ENCODE measurements at places on chromosomes 3 and 15.

DNA sequence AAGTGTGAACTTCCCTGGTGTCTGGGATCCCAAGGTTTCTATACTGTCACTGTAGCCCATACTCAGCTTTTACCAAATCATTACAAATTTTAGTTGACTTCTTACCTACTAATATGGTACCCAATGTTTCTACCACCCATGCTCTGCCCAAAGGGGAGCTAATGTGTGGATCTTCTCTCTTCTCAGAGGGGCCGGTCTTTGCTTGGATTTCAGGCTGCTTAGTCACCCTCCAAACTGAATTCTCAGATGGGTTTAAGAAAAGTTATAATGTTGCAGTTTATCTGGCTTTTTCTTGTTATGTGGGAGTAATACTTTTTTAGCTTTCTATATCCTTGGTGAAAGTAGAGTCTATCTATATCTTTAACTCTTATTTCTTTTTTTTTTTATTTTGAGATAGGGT lies 67.1 kb upstream of the AKAP13 start:
- DNase-seq, result no peak

GRCh38 chr3:72437661-72438406 lies 410.4 kb downstream of the SHQ1 start:
- DNase-seq, result no peak

- DNase-seq, result no peak
These were observed 110.9 kb downstream of the EDEM1 start for GRCh38 chr3:5298453-5298852.

GRCh38 chr3:149638228-149639092 lies 19.4 kb downstream of the WWTR1 start:
- DNase-seq, result peak; percentile 94

- no peak for DNase-seq
These were observed 61.2 kb upstream of the FURIN start for GRCh38 chr15:90807074-90807785.

DNA sequence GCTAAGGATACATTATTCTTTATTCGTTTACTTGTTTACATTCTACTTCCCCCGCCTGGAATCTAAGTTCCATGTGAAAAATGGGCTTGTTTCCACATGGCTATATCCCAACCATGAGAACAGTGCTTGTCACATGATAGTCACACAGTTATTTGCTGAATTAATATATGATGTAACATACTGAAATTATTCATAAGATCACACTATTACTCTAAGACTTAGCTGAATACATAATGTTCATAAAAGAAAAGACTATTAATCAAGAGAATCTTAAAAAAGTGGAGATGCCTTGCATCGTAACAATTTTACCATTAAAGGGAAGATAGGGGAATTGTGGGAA lies 6.5 kb downstream of the PBRM1 start:
- no peak for DNase-seq

GRCh38 chr3:17544632-17545031 lies 197.8 kb downstream of the TBC1D5 start:
- DNase-seq, result no peak

DNA sequence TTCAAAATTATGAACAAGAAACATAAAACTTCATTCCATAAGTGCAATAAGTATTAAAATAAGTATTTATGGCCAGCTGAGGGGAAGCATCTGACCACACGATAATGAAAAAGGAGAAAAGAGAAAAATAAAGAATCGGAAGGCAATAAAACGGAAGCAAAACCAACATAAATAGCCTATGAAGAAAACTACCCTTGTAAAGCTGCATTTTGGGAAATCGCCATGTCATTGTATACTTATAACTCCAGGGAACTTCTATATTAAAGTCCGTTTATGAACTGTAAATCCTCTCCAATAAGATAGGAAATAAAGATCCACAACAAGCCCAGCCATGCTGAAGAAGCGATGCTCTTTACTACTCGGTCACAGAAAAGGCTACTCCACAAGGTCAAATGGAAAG lies 47.7 kb downstream of the MORC1 start:
- DNase-seq, result no peak

DNA sequence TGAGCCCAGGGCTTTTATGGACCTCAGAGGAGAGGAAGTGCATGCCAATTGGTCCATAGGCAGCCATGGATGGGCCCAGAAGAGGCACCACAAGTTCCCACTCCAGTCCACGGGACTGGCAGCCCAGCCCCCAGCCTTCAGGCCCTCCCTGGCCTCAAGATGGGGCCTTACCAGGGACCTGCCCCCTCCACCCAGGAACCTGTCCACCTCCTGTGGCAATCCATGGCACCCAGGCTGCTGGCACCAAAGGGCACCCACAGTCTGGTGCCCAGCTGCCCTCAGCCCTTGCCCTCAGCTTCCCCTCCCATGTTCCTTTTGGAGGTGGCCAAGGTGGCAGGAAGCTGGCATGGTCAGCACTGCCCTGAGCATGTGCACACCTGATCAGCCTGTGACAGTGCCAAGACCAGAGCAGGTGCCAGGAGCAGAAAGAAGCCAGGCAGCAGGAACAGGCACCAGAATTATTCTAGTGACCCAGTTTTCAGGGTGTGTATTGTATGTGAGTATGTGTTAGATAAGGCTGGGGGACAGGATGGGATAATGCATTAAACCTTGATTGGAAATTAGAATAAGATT lies 415.0 kb downstream of the NTRK3 start:
- no peak for DNase-seq

- DNase-seq, result no peak
These were observed 48.6 kb downstream of the OR5H15 start for GRCh38 chr3:98215051-98215450.

GRCh38 chr3:159208050-159208449 lies 406.2 kb downstream of the MFSD1 start:
- DNase-seq, result no peak

DNA sequence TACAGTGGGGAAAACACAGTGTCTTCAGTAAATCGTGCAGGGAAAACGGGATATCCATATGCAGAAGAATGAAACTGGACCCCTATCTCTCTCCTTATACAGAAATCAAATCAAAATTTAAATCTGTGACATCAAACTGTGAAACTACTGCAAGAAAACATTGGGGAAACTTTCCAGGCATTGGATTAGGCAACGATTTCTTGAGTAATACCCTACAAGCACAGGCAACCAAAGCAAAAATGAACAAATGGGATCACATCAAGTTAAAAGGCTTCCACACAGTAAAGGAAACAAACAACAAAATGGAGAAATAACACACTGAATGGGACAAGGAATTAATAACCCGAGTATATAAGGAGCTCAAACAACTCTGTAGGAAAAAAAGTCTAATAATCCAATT lies 165.3 kb downstream of the PLCL2 start:
- no peak for DNase-seq

GRCh38 chr15:63369781-63370180 lies 11.9 kb downstream of the CA12 start:
- DNase-seq, result no peak

DNA sequence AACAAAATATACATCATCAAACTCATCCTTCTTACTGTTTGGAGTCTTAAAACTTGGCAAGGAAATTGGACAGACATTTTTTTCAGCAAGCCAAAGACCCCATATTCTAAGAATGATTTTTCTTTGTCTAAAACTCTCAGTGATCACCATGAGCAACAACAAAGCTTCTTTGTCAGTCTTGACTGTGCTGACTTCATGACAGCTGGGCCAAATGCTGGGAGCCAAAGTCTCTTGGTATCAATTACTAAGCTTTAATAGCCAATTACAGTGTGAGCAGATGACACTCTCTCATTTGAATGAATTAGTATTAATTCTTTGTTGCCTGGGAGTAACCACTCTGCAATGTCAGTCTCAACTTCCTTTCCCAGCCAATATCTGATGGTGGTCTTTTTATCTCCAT lies 48.1 kb upstream of the GK5 start:
- no peak for DNase-seq

DNA sequence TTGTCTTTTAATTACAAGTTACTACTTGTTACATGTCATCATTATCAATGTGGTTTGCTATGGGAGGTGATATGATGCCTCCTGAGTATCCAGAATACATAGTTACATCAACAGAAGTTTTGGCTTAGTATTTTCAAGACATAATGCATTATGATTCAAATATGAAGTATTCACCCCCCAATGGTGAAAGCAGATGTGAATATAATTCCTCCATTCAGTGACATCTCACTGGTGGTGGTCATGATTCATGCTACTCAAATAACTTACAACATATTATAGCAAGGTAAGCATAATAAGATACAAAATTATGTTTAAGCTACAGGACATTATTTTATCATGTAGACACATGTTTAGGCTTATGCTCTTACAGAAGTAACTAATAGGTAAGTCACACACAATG lies 34.9 kb upstream of the TTBK2 start:
- DNase-seq, result peak; percentile 82

GRCh38 chr15:63225381-63225780 lies 36.0 kb downstream of the RAB8B start:
- DNase-seq, result no peak

DNA sequence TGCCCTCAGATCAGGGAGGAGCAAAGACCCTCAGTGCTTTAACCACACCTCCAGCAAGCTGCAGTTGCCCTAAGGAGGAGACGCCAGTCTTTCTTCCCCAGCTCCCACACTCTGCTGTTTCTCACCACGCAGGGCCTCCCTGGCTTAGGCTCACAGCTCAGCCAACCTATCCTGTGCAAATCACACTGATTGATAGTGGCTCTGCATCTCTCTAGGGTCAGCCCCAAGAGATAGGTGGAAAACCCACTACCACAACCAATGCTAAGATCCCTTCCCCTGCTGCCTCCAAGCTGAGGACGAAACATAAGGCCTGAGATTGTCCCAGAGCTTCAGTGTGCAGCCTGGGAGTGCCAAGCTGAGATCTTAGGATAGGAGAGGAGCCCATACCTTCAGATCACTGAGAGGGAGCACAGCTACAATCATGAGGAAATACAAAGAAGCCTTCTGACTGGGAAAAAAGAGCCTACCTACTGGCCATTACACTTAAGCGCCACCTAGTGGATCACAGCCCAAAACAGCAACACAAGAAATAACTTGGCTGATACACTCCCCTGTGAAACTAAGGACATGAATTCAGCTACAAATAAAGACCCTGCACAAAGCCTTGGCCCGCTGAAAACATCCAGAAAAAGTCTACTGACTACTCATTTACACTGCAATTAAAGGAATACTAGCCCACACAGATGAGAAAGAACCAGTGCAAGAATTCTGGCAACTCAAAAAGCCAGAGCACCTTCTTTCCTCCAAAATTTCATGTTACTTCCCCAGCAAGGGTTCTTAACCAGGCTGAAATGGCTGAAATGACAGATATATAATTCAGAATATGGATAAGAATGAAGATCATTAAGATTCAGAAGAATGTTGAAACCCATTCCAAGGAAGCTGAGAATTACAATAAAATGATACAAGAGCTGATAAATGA lies 271.5 kb upstream of the DCBLD2 start:
- peak; percentile 58 for DNase-seq

GRCh38 chr3:33883538-33883950 lies 85.1 kb downstream of the PDCD6IP start:
- DNase-seq, result peak; percentile 21

- DNase-seq, result no peak
These were observed 148.0 kb downstream of the TPRA1 start for GRCh38 chr3:127442506-127442905.

GRCh38 chr3:171970301-171970788 lies 69.0 kb upstream of the FNDC3B start:
- no peak for DNase-seq

GRCh38 chr15:76863693-76864092 lies 41.4 kb downstream of the SCAPER start:
- no peak for DNase-seq

DNA sequence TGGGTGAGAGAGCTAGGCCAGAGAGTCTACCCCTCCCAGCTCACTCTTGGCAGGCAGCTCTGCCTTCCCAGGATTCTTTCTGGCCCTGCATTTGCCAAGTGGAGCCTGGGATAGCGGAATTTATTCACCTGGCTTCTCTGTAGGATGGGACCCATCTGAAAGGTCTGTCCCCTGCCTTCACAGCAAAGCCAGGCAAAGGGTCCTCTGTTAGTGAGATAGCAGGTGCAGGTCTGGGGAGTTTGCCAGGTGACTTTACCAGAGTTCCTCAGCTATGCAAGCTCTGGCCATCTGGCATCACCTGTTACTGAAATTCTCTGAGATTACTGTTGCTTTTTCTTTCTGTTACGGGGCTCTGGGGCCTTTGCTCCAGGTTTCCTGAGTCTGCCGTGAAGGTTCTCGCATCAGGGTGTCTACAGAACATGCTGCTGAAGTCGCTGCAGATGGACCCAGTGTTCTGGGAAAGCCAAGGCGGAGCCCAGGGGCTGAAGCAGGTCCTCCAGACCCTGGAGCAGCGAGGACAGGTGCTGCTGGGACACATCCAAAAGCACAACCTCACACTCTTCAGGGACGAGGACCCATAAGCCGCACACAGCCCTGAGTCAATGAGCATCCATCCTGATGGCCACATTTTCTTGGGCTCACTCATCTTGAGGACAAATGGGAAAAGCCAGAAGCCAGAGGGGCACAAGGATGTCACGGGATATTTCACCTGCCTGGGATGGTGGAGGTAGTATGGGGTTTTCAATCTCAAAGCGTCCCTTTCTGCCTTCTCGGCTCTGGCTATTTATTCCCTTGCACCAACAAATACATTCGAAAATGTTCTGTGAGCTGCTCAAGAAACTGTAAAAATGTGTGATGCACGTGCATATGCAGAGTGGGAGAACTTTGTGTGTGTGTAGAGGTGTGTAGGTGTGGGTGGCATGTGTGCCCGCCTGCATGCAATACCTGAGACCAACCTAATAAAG lies 49.8 kb downstream of the POMGNT2 start:
- no peak for DNase-seq
